Stimulated activated naive CD4-positive, alpha-beta T cell (primary cell): ENCODE measurements at places on chromosomes 5 and 9.

- DNase-seq, result no peak
Measured at GRCh38 chr5:144088206-144089064, 82.0 kb downstream of the YIPF5 start.

DNA sequence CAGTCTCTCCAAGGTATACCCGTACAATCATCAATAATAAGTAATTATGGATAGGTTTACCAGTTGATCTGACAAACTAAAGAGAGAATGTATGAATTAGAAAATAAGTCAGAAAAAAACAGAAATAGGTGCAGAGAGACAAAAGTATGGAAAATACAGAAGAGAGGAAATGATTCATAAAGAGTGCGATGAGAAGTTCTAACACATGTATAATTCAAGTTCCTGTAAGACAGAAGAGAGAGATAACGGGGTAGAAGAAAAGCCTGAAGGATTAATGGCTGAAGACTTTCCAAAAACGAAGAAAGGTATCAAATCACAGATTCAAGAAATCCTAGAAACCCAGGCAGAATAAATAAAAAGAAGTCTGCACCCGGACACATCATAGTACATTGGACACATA, 16.2 kb upstream of the SMU1 start:
- no peak for DNase-seq

GRCh38 chr5:68077349-68077894, 138.1 kb upstream of the PIK3R1 start:
- DNase-seq, result no peak

GRCh38 chr5:139820130-139820529, 24.5 kb downstream of the PSD2 start:
- DNase-seq, result no peak

GRCh38 chr5:11177999-11178711, 417.1 kb upstream of the DAP start:
- no peak for DNase-seq

DNA sequence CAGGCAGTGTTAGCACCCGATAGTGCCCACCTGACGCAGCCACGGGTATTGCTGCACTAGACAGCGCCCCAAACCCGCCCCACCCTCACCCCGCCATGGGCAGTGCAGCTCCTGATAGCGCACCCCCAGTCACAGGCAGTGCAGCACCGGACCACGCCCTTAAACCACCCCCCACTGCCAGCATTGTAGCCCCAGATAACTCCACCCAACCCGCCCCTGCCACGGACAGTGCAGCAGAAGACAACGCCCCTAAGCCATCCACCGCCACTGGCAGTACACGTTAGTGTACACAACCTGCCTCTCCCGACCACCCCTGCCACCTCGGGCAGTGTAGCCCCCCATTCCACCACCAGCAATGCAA, 825 bp upstream of the PCAT7 start:
- DNase-seq, result no peak

DNA sequence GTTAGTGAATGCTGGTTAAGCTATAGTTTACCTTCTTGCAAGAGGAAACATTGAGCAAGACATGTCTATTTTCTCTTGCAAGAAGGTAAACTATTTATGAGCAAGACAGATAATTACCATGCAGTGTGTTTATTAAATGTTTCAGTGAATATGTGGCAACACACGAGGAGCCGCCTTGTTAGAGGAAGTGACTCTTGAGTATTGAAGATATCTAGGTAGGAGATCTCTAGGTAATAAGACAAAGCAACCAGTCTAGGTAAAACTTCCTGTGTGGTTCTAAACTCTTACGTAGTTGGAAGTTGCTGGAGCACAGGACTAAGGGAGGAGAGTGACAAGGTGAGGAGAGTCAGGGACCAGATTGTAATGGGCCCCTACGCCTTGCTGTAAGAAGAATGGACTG, 16.8 kb downstream of the SKP2 start:
- peak; percentile 17 for DNase-seq

DNA sequence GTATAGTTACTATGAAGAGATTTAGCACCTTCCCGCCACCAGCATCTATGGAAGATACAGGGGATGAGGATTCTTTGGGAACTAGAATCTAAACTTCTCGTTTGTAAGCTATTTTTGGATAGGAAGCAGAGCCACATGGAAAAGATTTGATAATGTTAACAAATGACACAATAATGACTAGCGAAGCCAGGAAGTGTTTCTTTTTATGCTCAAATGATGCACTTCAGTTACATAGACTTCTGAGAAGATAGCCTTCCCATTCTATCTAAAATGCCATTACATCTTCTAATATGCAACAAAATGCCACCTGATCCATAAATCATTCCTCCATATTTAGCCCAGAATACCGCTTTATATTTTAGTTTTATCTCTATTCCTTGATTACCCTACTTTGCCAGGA, 17.0 kb upstream of the TNC start:
- no peak for DNase-seq

GRCh38 chr5:174777583-174777982, 53.2 kb downstream of the MSX2 start:
- no peak for DNase-seq

GRCh38 chr5:84478603-84479002, 93.9 kb upstream of the EDIL3 start:
- no peak for DNase-seq

- DNase-seq, result no peak
Measured at GRCh38 chr9:7169717-7170389, 412.1 kb downstream of the KDM4C start.

DNA sequence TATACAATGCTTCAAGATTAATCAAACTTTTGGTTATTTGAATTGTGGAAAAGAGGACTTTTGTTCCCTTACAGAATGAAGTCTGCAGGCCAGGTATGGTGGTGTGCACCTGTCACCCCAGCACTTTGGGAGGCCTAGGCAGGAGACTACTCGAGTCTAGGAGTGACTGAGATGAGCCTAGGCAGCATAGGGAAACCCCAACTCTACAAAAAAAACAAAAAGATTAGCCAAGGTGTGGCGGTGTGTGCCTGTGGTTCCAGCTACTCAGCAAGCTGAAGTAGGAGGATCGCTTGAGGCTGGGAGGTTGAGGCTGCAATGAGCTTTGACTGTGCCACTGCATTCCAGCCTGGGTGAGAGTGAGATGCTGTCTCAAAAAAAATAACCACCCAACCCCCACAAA, 9.3 kb downstream of the CCNH start:
- DNase-seq, result no peak

- no peak for DNase-seq
Measured at GRCh38 chr5:154178661-154179060, 11.9 kb upstream of the GALNT10 start.

GRCh38 chr5:140292212-140293036, 10.5 kb downstream of the PFDN1 start:
- DNase-seq, result no peak

GRCh38 chr5:141772281-141772680, 90.3 kb upstream of the ARAP3 start:
- no peak for DNase-seq

DNA sequence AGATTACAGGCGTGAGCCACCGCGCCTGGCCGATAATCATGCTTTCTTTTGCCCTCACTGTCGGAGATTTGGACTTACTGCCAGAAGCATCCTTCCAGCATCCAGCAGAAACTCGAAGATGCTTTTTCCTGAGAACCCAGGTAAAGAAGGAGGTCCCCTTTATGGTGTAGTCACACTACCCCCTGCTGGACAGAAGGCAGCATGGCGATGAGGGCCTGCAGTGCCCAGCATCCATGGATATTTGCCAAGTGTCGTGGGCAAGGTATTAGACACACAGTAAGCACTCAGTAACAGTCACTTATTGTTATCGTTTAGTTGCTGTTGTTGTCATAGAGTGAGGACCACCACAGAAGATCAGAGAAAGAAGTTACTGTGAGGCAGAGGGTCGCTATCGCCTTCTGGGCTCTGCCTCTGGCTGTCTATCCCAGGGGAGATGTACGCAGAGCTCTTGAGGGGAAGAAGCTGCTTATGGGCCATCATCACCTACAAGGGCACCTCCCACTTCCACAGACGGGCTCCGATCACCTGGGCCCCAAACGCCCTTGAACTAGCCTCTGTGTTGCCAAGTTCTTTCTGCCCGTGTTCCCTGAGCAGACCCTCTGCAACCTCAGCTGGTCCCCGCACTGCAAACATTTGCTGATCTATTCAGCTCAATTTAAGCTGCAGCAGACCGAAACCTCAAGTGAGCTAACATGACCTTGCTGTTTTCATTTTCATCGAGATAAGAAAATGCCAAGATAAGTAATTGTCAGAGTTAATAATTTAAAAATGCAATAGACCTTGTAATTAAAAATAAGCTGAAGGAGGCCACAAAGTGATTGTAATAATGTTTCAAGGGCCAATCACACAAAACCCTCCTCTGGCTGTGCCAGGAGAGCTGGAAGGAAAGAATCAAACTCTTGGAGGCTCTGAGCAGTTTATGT, 23.9 kb downstream of the C5orf15 start:
- DNase-seq, result no peak

- no peak for DNase-seq
Measured at GRCh38 chr9:135242406-135242805, 154.9 kb downstream of the OLFM1 start.

- DNase-seq, result no peak
Measured at GRCh38 chr5:19977099-19977498, 10.9 kb downstream of the CDH18 start.

DNA sequence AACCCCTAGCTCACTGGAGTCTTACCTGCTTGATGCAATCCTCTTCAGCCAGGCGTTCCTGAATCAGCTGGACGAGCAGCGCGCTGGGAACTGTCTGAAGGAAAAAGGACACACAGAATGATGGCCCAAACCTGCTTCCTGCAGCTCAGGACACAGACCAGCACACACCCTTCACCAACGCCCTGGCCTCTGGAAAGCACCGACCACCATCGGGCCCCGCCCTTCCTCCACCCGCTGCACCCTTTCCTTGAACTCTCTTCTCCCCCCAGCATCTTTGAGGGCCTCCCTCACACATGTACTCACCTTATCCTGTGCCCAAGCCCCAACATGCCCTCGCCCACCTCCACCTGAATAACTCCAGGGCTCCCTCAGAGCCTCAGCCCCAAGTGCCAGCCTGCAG, 23.3 kb downstream of the AK8 start:
- no peak for DNase-seq

DNA sequence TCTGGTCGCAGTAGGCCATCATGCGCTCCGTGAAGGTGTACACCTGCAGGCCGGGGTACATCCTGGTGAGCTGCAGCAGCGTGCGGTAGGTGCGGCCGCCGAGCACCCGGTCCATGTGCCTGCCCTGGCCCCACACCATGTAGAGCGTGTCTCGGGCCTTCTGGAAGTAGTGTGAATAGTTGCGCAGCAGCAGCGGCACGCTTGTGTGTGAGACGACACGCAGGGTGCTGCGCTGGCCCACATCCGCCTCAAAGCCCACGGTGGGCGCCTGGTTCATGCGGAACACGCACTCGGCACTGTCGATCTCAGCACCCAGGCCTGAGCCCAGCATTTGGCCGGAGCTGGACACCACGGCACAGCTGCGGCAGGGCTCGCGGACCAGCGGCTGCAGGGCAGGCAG, 4.5 kb downstream of the ST6GALNAC4 start:
- DNase-seq, result no peak

GRCh38 chr5:16550316-16550952, 66.4 kb downstream of the RETREG1 start:
- DNase-seq, result no peak

DNA sequence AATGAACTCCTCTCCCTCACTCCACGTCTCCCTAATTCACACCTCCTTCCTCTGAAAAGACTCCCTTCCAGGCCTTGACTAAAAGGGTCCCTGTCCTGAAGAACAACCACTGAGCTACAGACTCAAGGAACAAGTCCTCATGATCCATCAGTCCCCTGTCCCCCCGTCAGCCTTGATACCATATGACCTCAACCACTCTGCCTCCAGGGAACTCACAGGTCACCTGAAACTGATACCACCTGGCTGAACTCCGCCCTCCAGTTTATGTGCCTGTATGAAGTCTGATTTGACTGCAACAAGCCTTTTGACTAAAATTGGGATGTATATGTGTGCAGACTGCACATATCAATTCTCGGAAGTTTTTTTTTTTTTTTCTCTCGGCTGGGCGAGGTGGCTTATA, 88.7 kb downstream of the UGCG start:
- no peak for DNase-seq

DNA sequence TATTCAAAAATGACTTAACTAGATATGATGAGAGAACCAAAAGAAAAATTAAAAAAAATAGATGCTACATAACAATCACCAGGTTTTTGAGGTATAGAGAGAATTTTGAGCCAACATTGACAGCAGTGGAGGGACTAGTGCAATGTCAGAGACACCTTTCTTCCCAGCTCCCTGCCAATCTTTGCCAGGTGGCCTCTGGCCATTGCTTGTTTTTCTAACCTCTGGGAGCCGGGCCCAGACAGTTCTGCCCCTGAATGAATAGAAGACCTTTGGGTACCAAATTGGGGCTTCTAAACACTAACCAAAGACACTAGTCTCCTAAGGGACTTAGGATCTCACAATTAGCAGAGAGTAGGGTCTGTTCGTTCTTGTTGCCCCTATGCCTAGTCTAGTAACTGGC, 33.4 kb downstream of the FOXD1 start:
- DNase-seq, result no peak

- no peak for DNase-seq
Measured at GRCh38 chr9:136551401-136552116, 5.7 kb upstream of the NOTCH1 start.

DNA sequence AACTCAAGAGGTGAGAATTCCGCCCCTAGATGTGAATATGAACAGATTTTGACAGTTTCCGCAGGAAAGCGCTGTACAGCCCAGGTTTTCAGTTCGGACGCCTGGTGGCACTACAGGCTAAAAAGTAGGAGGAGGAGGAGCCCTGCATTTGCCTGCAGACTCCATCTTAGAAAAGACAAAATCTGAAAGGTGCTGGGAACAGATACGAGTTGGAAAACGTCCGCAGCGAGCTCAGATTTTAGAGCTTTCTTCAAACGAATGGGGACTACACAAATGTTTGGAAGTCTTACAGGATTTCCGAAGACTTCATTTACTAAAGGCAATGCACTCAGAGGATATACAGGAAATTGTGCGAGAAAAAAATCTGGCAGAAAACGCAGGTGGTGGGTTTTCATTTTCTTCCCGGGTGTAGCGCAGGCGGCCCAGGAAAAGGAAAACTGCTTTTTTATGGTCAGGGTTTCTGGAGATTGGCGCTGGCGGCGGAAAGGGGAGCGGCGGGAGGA, 9.9 kb upstream of the PCDHB2 start:
- peak; percentile 5 for DNase-seq

GRCh38 chr5:36073595-36074216, 7.0 kb upstream of the UGT3A2 start:
- DNase-seq, result no peak

- no peak for DNase-seq
Measured at GRCh38 chr5:74261421-74261820, 379.1 kb downstream of the ENC1 start.

GRCh38 chr9:108463932-108464606, 391.7 kb downstream of the ACTL7B start:
- DNase-seq, result no peak

DNA sequence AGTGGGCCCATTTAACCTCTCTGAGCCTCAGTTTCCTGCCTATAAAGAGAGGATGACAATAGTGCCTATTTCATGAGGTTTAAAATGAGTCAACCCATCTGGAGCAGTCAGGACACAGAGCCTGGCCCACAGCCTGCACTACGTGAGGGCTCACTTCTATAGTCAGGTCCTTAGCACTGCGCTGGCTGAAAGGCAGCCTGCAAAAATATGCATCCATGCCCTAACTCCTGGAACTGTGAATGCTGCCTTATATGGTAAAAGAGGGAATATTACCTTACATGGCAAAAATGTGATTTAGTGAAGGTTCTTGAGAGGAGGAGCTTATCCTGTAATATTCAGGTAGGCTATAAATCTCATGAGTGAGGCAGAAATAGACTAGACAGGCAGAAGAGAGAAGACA, 98.5 kb downstream of the GABBR2 start:
- DNase-seq, result no peak
